ENCODE measurements at places on chromosomes 4 and X.

DNA sequence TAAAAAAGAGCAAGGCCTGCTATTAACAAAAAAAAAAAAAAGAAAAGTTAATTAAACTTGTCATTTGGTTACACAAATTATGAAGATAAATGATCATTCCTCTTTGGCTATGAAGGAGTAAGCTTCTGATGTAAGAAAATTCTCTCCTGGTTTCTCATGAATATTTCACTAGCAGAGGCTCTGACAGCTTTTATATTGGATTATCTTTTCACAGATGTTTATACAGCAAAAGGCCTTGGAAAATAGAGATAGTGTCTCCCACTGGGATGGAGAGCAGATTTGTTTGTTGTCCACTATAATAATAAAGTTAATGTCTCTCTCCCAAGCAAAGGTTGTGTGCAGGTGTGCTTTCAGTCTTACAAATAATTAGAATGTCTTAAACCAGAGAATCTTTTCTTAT is 40.7 kb upstream of the PDGFC start:
- DNase-seq = no peak

- DNase-seq = no peak
Observed at GRCh38 chr4:52212702-52213101, 161.6 kb downstream of the SPATA18 start.

GRCh38 chr4:108398836-108399235 is 221.5 kb upstream of the RPL34 start:
- no peak for DNase-seq

- no peak for DNase-seq
Observed at GRCh38 chr4:127709456-127709855, 20.7 kb upstream of the SLC25A31 start.

DNA sequence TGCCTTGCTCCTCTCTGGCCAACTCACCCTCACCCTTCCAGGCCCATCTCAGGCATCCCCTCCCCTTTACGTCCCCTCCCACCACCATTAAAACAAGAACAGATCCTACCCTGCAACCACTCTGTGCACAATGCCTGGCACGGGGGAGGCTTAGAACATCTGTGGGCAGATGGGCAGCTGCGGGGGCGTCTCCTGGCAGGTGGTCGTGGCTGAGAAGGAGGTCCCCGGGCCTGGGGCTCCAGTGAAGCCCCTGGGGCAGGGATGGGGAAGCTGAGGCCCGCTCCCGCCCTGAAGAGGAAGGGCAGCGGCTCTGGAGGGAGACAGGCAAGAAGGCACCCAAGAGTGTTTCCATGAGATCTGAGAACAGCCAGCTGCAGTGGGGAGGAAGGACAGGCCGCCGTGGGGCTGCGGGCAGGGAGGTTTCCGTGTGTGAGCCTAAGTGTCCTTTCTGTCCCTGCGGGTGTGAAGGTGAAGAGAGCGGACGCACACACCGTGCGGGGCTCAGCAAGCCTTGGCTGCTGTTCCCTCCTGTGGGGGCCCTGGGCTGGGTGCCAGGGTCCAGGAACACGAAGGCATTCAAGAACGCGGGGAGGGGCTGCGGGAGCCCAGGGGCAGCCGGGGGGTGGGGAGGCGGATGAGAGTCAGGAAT is 7.8 kb upstream of the TBC1D14 start:
- DNase-seq = no peak

- no peak for DNase-seq
Observed at GRCh38 chr4:141131723-141132071, 1.6 kb downstream of the RNF150 start.

- DNase-seq = no peak
Observed at GRCh38 chr4:61520681-61521160, 320.6 kb downstream of the ADGRL3 start.

- no peak for DNase-seq
Observed at GRCh38 chr4:15020502-15021286, 18.4 kb downstream of the CPEB2 start.

DNA sequence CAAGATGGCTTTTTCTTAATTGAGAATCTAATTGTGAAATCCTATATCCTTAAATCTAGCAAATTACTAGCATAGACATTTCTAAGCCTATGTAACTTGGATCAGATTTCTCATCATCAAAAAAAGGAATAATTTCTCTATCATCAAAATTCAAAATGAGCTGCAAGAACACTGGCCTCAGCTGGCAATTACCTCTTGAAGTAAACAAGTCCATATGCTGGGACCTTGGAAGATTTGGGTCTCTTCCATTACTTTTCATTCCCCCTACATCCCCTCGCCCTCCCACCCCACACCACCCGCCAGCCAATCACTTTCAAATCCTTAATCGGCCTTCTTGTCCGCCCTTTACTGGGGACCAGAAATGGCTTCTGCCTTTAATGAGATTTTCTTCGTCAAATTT is 23.3 kb upstream of the MBTPS2 start:
- DNase-seq = no peak

- DNase-seq = no peak
Observed at GRCh38 chrX:123738378-123738940, 5.6 kb upstream of the THOC2 start.

GRCh38 chr4:79213702-79214101 is 112.2 kb downstream of the NAA11 start:
- DNase-seq = no peak

DNA sequence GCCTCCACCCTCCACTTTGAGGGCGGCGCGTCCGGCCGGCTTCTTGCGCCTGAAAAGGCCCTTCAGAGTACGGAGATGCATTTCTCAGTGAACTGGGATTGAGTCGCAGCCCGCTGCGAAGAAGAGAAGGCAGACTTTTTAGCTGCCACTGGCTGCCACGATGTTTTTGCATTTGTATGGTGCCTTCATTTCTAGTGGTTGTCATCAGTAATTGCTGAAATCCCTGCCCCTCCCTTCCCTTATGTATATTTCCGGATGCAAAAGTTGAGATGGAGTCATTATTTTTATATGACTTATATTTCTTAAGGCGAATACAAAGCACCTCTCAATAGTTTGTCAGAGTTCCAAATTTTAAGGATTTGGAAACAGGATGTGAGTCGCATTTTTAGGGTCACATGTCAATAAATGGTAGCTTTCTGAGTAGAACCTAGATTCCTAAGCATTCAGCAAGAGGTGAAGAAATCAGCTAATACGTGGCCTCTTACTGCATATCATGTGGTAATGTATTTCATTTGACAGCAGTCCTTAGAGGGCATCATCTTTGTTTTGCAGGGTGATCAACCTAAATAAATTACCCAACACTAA is 658 bp downstream of the ATP6AP2 start:
- no peak for DNase-seq

DNA sequence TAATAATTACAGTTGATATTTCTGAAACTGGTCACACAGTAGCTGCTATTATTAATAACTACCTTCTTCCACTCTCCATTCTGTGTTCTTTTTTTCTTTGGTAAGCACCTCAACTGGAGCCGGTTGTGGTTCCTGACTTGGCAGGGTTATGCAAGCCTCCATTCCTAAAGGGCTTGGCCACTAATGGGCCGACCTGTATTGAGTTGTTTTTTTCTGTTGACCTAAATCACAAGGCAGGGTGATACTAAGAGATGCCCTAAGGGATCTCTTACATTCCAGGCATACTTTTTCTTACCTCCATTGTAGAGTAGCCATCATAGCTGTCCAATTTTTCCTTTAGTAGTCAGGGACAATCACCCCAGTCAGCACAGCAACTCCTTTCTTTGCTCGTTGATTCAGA is 1295.8 kb upstream of the ADGRL3 start:
- no peak for DNase-seq

GRCh38 chrX:41449615-41450014 is 2.5 kb downstream of the NYX start:
- no peak for DNase-seq

DNA sequence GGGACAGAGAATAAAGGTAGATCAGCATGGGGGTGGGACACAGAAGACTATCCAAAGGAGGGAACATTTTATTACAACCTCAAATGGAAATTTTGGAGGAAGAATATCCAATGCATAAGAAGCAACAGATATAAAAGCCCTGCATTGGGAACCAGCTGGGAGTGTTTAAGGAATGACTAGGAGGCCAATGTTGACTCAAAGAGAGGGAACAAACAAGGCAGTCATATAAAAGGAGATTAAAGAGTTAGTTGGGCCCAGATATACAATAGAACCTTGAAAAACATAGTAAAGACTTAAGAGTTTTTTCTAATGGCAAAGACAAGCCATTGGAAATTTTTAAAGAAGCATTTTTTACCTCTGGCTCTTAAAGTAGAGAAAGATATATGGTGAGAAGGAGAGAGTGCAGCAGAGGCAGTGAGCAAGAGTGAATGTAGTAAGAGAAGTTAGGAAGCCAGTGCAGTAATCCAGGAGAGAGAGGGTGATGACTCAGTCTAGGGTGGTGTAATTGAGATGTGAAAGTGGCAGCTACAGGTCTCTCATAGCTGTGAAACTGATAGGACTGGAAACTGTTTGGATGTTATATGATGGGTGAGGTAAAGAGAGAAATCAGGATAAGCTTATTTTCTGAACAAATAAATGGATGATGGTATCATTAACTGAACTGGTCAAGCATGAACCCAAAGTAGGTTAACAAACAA is 182.2 kb upstream of the ATOH1 start:
- no peak for DNase-seq
